PC-9 (cell line): ENCODE measurements at places on chromosomes 5 and 9.

GRCh38 chr5:161155451-161155850, 303.4 kb upstream of the ATP10B start:
- no peak for DNase-seq

GRCh38 chr5:2157372-2157771, 274.6 kb upstream of the IRX4 start:
- DNase-seq = no peak

GRCh38 chr5:36357391-36357975, 55.8 kb upstream of the RANBP3L start:
- DNase-seq = no peak

- peak; percentile 54 for DNase-seq
Observed at GRCh38 chr5:50667653-50668595, 1.5 kb downstream of the PARP8 start.

DNA sequence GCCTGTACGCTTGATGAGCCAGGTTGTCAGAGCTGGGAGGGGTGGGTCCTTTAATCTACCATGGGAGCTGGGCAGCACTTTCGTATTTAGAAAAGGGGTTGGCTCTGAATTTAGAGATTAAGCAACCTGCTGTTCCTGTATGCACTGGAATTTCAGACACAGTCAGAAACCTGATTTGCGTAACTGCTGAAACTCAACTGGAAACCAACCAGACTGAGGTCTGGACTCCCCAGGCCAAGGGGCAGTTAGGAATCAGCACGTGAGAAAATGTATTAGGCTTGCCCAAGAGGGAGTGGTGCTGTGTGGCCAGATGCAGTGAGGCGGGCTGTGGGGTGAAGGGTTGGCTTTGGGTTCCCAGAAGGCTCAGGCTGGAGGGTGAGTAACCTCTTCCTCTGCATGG, 235.0 kb downstream of the GOLPH3 start:
- DNase-seq = no peak

- DNase-seq = no peak
Observed at GRCh38 chr9:21890696-21891095, 88.3 kb downstream of the MTAP start.

DNA sequence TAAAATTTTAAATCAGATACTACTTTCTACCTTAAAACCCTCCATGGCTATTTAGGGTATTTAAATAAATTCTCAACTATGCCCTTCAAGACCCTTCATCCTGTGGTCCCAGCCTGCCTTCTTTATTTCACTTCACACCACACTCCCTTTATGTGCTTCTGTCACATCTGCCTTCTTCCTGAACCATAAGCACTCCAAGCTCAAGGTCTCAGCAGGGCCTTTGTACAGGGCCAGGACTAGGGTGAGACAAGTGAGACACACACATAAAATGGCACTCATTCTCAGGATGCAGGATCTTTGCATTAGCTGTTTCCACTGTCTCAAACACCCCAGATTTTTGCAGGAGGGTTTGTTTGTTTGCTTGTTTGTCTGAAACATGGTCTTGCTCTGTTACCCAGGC, 7.6 kb downstream of the ITK start:
- DNase-seq = no peak

DNA sequence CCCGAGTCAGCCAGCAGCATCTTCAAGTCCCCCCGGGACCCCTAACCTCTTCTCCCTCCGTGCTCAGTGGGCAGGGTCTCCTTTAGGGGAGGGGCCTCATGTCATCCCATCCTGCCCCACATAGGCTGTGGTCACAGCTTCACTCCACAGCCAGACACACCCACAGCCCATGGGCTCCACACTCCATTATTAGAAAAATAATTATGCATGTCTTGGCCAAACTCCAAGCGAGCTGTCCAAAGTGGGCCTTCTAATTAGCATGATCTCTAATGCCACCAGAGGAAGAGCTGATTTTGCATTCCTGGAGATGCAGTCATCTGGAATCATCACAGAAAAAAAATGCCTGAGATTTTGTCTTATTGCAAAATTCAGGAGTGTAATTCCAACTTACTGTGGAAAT, 418.2 kb downstream of the IRX2 start:
- DNase-seq = no peak

DNA sequence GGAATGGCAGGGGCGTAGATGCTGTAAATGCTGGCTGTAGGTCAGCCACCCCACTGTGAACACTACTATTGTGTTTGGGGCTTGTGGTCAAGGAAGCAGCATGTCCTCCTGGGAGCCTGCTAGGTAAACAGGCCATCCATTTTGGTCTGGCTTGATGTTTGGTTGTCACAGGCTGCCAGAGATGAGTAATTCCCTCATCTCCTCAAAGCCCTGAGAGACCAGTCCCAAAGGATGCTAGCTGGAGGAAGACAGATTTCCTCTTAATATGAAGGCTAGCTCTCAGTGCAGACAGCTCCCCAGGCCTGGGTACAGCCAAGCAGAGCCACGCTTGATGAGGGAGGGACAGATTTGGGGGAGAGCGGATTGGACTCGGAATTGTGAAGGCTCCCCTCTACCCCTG, 72.5 kb upstream of the MAP1B start:
- DNase-seq = no peak
